ENCODE measurements at places on chromosomes 5 and 9.
A peak's percentile ranks its signal among the peaks of the same experiment; 100 is the strongest.

DNA sequence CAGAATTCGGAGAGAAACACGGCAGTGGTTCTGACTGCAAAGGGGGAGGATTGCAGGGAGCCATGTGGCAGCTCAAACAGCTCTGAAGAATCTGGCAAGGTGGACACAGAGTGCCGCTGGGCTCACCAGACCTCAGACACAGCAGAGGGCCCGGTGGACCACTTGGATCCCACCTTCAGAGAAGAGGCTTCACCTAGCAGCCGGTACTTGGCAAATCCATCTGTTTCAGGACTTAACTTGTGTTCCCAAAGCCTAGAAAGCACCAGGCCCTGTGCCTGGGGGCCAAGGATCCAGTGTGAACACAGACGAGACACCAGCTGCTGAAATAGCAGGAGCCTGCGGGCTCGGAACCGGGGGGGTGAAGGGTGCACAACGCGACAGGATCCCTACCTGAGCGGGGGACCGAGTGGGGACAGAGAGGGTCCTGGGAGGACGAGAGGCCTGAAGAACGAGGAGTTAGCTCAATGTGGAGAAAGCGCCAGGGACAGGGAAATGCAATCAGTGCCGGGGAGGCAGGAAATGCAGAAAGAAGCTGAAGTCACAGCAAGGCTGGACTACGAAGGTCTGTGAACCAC, 44.6 kb downstream of the BTNL9 start:
- DNase-seq, result no peak

- DNase-seq, result no peak
Observed at GRCh38 chr5:146725025-146725424, 153.5 kb downstream of the PPP2R2B start.

GRCh38 chr5:15261269-15261995, 238.5 kb upstream of the FBXL7 start:
- DNase-seq, result no peak

DNA sequence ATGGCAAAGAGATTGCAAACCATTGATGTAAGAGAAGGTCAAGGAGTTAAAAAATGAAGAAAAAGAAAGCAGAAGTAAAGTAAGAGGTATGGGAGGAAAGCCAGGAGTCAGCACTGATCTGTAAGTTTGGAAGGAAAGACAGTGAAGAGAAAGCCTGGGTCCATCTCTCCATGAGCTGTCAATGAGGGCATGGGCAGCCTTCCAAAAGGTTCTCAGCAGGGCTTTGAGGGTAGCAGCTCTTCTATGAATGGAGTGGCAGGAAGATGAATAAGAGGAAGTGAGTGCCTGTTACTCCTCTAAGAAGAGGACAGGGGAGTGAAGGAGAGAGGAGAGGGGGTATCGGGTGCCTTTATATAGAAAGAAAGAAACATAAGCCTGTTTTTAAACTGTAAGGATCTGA, 97.1 kb downstream of the ADCY2 start:
- no peak for DNase-seq

DNA sequence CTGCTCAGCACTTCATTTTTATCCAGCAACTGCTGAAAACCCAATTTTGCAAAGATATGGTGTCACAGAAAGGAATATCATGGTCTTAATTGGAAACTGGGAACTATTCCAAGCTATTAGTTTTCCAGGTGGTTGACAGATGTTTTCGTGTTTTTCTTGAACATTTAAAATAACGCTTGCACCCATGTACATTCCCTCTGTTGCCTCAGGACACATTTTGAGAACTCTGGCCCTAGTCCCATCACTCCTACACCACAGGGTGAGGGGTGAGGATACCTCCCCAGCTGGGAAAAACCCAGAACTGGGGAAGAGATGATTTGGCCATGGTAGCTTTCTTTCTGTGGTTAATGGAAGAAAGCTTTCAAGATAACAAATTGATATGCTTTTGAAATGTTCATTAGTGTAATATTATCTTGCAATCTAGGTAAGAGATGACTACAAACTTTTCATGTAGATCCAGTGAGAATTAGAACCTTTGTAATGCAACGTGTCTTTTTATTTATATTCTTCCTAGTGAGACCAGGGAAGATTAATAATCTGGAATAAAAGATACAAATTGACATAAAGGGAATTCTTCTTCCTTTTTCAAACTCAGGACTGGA, 627.0 kb downstream of the RAB3C start:
- DNase-seq, result no peak

DNA sequence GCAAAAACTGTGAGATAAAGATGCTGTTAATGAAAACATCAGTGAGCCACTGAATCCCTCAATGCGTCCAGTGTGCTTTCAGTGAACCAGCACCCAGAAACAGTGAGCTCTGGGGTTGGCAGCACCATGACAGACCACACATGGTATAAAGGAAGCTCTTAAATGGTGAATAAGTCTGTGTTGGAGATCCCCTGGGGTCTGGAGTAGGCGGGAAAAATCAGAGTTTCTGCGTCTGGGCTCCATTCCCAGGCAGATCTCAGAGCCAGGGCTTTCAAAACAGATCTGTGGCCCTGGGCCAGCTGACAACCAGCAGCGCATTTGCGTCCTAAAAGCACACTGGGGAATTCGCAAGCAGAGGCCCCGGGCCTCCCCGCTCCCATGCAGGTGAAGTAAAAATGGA, 233.5 kb downstream of the FRMD3 start:
- DNase-seq, result peak; percentile 87

DNA sequence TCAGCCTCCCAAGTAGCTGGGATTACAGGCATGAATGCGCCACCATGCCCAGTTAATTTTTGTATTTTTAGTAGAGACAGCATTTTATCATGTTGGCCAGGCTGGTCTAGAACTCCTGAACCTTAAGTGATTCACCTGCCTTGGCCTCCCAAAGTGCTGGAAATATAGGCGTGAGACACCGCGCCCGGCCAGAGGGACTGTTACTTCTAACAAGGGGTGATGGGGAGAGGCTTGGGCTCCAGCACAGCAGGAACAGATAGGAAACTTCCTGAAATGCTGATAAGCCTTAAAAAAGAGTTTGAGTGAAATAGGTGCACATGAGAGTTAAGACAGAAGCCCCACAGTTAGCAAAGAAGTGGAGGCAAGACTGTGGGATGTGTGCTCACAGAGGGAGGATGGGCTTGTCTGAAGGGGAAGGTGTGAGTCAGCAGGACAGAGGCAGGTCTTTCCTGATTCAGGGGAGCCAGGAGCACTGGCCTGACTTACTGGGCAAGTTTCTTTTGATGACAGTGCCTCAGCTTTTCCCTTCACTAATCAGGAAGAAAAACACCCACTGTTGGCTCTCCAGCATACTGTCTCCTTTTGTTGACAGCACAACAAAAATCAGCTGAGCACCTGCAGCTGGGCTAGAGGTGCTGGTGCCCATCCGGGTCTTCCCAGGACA, 68.4 kb downstream of the RAD23B start:
- no peak for DNase-seq

GRCh38 chr5:158739951-158740757, 359.6 kb downstream of the EBF1 start:
- DNase-seq, result no peak

- no peak for DNase-seq
Observed at GRCh38 chr5:43146958-43147357, 26.2 kb downstream of the ZNF131 start.

- DNase-seq, result no peak
Observed at GRCh38 chr9:10173561-10173960, 439.2 kb downstream of the PTPRD start.

- DNase-seq, result no peak
Observed at GRCh38 chr5:80941496-80941895, 18.7 kb upstream of the RASGRF2 start.

DNA sequence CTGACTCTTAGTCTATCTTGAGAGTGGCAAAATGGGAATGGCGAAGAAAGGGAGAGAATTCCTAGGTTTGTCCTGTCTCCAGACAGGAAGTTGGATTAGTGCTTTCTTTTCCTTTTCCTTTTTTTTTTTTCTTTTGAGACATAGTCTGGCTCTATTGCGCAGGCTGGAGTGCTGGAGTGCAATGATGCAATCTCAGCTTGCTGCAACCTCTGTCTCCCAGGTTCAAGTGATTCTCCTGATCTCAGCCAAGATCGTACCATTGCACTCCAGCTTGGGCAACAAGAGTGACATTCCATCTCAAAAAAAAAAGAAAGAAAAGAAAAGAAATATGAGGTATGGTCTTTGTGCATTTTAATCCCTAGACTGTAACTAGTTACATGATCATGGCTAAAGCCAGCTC, 12.6 kb upstream of the KIF27 start:
- DNase-seq, result no peak

- DNase-seq, result no peak
Observed at GRCh38 chr9:116267021-116267420, 113.4 kb downstream of the PAPPA start.

DNA sequence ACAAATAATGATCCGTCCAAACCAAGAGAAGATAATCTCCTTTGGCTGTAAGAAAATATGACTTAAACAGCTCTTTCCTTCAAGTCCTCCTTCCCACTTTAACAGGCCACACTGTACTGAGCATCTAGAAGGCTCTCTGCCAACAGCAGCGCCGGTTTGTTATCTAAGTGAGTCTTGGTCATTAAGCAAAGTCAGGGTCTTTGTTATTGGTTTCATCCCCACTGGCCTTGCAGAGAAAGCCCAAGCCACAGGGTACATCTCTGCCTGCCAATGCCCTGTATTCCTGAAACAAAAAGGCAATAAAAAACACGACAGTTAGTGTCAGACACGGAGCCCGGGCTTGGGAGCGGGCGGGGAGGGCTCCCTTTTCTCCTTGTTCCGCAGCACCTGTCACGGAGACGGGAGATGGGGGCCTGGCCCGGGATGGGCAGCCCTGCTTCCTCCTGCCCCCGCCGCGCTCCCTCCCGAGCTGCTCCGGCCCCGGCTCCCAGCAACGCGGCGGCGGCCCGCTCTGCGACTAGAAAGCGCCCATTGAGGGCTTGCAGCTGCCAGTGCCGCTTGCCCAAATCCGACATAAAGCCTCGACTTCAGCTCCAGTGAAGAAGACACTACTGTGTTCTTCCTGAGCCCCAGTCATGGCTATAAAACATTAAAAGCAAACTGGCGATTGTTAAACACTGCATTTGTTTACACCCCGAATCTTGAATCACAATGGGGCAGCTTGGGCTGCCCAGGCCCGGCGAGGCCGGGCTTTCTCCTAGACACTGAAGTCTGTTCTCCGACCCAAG, 28.1 kb upstream of the PIK3R1 start:
- no peak for DNase-seq

GRCh38 chr5:54689411-54690251, 172.1 kb downstream of the SNX18 start:
- DNase-seq, result no peak

- no peak for DNase-seq
Observed at GRCh38 chr5:82560561-82560960, 282.4 kb upstream of the RPS23 start.

- DNase-seq, result no peak
Observed at GRCh38 chr5:26669523-26669922, 368.9 kb downstream of the CDH9 start.

- DNase-seq, result no peak
Observed at GRCh38 chr5:155455791-155456514, 442.4 kb downstream of the KIF4B start.

DNA sequence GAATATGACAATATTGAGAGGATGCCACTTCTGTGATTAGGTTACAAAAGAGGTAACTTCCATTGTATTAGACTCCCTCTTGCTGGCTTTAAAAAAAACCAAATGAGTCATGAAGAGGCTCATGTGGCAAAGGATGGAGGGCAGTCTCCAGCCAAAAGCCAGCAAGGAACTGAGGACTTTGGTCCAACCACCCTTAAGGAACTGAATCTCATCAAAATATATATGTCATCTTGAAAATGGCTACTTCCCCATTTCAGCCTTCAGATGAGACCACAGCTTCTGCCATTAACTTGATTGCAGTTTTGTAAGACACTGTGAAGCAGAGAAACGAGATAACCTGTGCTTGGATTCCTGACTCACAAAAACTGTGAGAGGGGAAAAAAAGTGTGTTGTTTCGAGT, 15.5 kb upstream of the TRIM32 start:
- no peak for DNase-seq

DNA sequence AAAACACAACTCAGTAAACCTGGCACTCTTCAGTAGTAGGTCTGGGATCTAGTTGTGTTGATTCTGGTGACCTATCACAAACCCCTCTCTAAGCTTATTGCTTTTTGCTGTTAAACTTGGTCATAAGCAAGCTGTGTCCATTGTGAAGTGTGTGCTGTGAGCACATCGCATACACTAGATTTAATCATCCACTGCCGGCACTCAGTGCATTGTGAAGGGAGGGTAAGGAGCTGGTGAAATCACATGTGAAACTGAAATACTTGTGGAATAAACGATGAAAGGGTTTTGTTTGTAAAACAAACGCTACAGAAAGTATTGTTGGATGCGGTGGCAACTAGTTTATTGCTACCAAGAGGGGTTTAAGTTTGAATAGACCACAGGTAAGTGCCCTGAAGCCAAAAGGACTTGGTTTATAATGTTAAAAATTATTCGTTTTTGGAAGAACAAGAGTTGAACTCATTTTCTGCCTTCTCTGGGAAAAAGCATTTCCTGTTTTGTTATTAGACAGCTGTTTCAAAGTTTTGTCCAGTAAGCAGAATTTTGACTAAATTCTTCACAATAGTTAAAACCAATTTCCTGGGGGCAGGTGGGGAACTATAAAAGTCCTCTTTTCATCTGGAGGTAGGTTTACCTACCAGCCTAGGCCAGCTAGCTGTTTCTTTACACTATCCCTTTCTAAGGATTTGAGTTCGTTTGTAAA, 24.6 kb downstream of the TJP2 start:
- no peak for DNase-seq

DNA sequence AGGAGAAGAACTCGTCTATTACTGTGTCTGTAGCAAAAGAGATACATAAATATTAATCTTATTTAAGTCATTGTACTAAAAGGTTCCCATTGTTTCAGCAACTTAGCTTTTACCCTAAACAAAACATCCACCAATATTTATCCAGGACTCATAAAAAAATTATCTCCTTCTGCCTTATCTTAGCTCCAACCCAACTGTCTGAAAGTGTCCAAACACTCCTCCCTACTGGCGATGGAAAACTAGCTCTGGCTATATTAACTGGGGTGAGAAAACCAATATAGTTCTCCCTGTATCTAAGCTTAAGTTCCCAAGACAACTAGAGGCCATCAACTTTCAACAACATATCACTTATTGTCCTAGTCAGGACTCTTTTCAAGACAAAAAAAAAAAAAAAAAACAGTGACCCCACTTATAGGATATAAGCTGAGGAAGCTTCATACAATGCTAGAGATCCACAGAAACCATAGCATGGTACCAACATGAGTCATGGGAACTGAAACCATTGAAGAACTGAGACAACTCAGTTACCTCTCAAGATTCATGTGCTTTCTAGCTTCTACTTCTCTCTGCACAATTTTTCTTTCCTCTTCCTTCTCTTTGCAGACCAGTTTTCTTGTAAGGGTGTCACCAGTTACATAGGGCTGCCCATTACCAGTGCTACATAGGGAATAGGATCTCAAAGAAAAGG, 150.7 kb upstream of the RASA1 start:
- no peak for DNase-seq

DNA sequence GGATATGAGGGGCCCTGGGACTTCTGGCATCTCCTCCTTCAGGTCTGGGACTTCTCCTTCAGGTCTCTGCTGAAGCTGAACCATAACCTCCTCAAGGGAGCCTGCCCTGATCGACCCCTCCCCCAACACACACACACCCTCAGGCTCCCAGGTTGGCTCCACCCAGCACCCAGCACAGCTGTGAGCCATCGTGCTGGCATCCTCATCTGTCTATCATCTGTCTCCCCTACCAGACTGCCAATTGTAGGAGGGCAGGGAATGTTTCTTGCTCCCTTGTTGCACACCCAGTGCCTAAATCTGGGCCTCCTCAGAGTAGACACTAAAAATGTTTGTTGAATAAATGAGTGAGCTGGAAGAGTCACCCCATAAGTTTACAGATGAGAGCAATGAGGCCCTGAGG, 71.4 kb downstream of the LRSAM1 start:
- DNase-seq, result no peak

Measured in AG04449 (cell line).